ENCODE measurements at places on chromosomes 7 and 10.
A peak's percentile ranks its signal among the peaks of the same experiment; 100 is the strongest.

DNA sequence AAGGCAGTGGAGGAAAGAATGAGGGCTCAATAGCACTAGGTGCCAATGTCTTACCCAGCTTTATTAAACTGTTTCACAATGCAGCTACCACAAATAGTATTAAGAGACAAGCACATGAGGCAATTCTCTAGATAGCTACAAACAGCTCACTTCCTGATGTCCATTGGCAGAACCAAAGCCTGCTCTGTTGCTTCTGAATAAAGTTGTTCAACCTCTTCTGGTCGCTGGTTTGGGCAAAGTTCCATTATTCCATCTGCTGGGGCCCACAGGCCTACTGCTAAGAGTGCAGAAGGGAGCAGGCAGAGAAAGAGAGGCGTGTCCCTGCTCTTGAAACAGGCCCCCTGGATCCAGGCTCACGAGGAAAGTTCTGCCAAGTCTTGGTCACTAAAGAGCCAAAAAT lies 173.9 kb downstream of the ZNF438 start:
- DNase-seq, result no peak

- no peak for DNase-seq
Measured at GRCh38 chr7:110397927-110398660, 692.8 kb upstream of the LRRN3 start.

GRCh38 chr10:16521311-16522016 lies at the start of gene C1QL3:
Gene C1QL3 (minus strand): TSS chr10:16521879. CDS start chr10:16521065, 814 bp downstream.
- DNase-seq, result peak; percentile 15

DNA sequence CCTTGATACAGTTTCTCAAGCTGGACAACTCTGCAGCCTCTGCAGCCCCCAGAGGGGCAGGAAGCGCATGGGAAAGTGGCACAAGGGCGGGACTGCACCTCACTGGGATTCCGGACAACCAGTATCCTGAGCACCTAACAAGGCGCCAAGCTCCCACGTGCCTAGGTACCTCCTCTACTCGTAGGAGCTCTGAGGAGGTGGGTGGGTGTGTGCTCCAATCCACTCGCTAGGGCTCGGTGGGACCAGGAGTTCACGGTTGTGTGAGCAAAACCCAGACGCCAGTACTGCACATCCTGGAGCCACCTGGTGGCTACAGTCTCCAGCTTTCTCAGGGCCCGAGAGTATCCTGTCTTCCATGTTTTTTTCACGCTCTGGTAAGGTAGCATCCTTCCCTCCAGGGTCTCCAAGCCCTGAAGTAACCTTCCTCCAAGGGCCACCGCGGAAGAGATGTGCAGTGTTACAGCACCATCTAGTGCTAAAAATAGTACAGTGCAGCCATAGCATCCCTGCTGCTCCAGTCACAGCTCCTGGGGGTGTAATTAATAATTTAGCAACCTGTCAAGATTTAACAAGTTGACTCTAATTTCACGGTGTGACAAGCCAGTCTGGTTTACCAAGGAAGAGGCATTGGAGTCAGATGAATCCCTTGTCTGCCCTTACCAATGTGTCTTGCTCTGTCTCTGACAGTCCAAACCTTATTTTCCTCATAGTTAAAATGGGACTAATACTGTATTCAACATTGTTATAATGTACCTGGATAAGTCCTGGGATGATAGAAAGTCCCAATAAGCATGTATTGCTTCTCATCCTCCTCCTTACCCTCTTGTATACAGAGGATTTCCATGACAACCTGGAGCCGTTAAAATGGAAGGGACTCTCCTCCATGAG lies 70.4 kb downstream of the HERPUD2 start:
- DNase-seq, result peak; percentile 41

GRCh38 chr7:50706469-50706937 lies 76.2 kb downstream of the GRB10 start:
- DNase-seq, result no peak

- no peak for DNase-seq
Measured at GRCh38 chr7:2687881-2688318, at the start of gene AMZ1. Gene AMZ1 (plus strand): TSS chr7:2688202. CDS start chr7:2700452, 12,250 bp downstream.

GRCh38 chr7:128783143-128783861 lies 7.7 kb upstream of the OPN1SW start:
- no peak for DNase-seq

DNA sequence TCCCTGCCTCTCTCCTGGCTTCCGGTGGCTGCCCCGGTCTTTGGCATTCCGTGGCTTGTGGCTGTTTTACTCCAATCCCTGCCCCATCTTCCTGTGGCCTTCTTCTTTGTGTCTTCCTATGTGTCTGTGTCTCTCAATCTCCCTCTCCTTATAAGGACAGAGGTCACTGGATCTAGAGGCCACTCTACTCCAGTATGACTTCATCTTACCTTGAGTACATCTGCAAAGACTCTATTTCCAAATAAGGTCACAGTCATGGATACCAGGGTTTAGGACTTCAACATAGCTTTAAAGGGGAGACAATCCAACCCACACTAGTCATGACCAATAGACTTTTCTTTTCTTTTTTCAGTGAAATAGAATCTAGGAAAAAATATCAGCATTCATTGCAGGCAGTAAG lies 153.3 kb upstream of the INSYN2A start:
- no peak for DNase-seq

- peak; percentile 18 for DNase-seq
Measured at GRCh38 chr10:124992462-124993344, 50.8 kb downstream of the ZRANB1 start.

DNA sequence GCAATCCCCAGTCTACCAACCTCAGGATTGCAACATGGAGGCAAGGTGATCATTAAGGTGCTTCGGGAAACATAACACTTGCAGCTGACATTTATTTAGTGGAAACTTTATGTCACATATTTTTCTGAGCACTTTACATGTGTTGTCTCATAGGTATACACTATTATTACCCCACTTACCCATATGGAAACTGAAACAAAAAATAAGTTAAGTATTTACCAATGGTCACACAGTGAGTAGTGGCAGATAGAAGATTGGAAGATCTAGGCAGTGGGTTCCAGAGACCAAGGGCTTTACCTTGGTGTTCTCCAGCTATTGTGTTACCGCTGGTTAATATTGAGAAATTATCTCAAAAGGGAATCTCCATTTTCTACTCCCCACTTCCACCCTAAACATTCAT lies 1279.1 kb upstream of the SORCS1 start:
- DNase-seq, result no peak

DNA sequence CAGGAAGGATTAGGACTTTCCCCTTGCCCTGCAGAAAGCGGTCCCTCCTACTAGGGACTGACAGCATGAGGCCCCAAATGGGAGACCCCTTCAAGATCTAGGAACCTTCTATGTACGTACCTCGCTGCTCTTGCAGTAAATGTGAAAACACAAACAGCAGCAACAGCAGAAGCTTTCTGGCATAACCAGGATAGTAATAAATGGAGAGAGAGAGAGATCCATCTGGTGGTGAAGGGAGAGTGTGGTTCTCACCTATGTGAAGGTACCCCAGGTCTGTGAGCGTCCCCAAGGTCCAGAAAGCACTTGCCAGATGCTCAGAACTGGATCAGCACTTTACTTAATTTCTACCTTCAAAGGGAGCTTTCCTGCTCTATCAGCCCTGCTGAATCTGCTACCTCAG lies 592.7 kb downstream of the PARD3 start:
- no peak for DNase-seq

GRCh38 chr7:111729483-111729882 lies 167.2 kb upstream of the IMMP2L start:
- DNase-seq, result no peak

DNA sequence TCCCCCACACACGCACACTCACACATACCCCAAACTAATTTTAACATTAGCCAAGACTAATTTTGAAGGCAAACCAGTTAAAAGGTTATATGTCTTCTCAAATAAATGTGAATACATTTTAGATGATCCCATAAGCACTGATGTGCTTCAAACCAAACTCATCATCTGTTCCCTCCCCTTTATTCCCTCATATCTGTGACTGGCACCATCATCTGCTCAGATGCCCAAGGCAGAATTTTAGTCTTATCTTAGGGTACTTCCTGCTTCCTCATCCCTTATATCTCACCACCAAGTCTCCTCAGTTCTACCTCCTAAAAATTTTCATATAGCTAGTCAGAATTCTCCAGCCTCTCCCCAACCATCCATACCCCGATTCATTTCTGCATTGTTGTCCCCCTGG lies 80.4 kb downstream of the UPF2 start:
- DNase-seq, result no peak

DNA sequence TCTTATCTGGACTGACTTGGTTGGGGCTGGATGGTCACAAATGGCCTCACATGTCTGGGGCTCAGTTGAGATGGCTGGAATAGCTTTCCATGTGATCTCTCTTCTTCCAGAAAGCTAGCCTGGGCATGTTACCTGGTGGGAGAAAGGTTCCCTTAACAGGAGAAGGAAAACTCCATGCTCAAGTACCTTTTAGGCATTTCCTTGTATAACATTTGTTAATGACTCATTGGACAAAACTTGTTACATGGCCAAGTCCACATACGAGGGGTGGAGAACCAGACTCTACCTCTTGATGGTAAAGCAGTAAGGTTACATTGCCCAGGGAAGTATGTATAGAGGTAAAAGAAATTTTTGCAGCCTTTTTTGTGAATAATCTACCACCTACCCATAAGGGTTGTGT lies 826.4 kb downstream of the LRMDA start:
- no peak for DNase-seq

DNA sequence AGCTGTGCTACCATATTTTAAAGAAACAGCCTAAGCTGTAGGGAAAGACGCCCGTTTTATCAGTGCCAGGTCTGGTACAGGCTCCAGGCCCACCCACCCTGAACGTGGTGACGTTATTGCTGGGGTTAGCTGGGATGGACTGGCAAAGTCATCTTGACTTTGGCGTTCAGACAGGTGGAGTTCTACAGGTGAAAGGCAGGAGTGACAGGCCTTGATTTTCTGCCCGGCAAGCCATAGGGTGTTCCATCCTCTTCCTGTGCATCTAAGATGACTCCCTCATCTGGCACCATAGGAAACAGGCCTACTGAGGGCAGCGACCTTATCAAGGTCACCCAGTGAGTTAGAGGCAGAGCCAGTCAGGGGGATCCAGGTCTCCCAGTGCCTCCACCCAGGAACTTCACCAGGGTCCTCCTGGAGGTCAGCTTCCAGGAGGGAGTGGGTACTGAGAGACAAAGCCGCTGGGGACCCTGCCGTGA lies 41.6 kb downstream of the HK1 start:
- DNase-seq, result no peak

GRCh38 chr10:48450741-48451466 lies 144.4 kb downstream of the MAPK8 start:
- DNase-seq, result no peak
